Activated T-cell treated with anti-CD3 and anti-CD28 coated beads for 4 hours (primary cell): ENCODE measurements at places on chromosomes 11 and 22.

- no peak for DNase-seq
These were observed 2.6 kb downstream of the PHLDA2 start for GRCh38 chr11:2926611-2927051.

- peak; percentile 14 for DNase-seq
These were observed at the start of gene CFAP300 for GRCh38 chr11:102047305-102047924. Gene CFAP300, plus strand, starts transcription at chr11:102047437. Its CDS starts 34 bp downstream, at chr11:102047471.

- no peak for DNase-seq
These were observed 73.4 kb downstream of the WNT7B start for GRCh38 chr22:45903355-45904135.

GRCh38 chr11:43789700-43790443 lies 90.8 kb upstream of the ALKBH3 start:
- no peak for DNase-seq

DNA sequence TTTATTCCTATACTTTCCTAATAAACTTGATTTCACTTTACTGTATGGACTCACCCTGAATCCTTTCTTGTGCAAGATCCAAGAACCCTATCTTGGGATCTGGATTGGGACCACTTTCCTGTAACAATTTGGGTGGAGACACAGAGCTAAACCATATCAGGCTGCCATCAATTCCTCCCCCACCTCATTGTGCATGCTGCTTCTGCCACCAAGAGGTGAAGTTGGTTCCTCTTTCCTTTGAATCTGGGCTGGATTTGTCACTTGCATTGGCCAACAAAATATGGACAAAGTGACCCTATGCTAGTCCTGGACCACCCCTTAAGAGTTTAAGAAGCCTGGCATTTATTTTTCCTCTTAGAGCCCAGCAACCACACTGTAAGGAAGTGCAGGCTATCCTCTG lies 39.4 kb upstream of the CEP295 start:
- DNase-seq = no peak

GRCh38 chr11:32448232-32448631 lies 12.9 kb upstream of the WT1 start:
- no peak for DNase-seq

- no peak for DNase-seq
These were observed 27.2 kb downstream of the RTN4R start for GRCh38 chr22:20240900-20241299.

DNA sequence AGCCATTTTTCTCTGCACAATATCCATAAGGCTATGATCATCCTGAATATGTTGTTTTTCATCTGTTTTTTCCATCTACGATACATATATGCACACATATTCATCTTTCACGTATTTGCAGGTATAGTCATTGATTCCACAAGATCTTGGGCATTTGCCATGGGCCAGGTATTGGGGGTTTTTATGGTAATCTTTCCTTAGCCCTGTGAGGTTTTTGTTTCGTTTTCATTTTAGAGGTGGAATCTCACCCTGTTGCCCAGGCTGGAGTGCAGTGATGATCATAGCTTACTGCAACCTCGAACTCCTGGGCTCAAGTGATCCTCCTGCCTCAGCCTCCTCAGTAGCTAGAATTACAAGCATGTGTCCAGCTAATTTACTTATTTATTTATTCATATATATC lies 20.0 kb downstream of the CD6 start:
- no peak for DNase-seq

- DNase-seq = no peak
These were observed 39.9 kb downstream of the CWC15 start for GRCh38 chr11:94933223-94934130.

DNA sequence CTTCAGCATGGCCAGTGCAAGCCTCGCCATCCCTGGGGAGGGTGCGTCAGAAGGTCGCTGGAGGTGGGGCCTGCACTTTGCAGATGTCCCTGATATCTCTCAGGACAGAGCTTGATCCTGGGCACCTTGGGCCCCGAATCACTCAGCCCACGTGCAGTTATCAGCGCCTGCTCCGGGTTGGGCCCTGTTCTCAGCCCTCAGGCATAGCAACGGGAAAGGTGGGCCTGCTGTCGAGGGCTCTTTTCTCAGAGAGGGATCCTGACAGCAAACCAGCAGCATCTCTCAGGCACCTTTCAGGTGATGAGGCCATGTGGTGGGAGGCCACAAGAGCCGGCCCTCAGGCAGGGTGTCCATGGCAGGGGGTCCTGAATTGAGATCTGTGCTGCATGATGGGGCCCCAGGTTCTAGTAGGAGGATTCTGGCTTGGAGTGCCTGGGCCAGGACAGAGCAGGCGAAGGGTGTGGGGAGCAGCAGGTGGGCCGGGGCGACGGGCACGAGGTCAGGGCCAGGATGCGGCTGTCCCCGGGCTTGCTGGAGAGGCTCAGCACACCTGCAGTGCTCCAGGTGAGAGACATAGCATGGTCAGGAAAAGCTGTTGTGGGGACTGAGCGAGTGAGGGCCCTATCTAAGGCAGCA lies 280.5 kb downstream of the TBC1D22A start:
- no peak for DNase-seq

DNA sequence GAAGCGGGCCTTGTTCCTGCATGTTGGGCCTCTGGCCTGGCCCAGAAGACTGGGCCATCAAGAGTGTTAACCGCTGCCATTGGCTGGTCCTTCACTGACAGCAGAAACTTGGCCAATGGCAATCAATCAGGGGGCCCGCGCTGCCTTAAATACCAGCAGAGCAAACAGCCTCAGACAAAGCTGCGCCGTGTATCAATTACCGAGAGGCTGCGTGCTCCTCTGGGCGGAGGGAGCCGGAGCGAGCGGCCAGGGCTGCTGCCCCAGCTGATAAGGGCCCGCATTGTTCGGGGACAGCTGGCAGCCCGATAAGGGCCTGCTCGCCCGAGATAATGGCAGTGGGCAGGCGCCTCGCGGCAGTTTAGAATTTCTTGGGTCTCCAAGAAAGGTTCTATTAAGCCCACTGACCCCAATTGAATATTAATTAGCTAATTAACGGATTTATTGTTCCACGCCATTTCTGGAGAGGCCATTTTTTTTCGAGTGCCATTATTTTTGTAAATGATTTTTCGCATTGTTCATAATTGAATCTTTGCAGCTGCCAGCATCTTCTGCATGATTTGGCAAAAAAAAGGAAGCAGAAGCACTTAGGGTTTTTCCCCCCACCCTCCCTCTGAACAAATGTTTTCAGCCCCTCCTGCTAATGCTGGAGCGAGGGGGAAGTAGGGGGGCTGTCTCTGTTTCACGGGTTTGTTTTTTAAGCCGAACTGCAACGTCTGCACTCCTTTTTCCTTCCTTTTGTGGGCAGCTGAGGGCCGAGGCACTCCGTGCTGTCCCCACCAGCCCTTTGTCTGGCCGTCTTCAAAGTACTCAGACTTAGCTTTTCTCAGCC lies 37.6 kb upstream of the RIC3 start:
- no peak for DNase-seq

GRCh38 chr22:29744902-29745301 lies 21.9 kb downstream of the ZMAT5 start:
- no peak for DNase-seq

GRCh38 chr11:115965767-115966504 lies 461.7 kb upstream of the CADM1 start:
- DNase-seq = no peak

DNA sequence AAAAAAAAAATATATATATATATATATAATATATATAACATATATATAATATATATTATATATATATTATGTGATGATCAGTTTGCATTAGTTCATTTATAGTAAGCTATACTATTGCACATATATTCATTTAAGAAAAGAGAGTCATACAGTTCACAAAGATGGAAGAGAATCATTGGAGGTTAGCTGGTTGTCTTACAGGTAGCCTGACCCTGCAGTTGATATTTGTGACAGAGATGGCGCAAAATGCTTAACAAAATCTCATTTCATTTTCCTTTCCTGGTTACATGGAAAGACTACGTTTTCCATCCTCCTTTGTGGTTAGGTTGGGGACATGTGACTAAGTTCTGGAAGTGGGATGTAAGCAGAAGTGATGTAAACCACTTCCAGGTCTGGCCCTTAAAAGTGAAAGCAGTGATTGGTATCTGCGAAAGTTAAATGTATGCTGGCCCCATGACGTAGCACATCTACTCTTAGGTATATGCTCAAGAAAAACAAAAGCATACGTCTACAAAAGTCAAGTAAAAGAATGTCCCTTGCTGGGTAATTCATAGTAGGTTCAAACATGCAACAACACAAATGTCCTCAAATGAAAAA lies 7.2 kb upstream of the TMEM135 start:
- DNase-seq = no peak

GRCh38 chr11:1880746-1881441 lies 10.8 kb downstream of the PRR33 start:
- no peak for DNase-seq

GRCh38 chr22:26174280-26174679 lies 5.0 kb downstream of the SEZ6L start:
- no peak for DNase-seq

- DNase-seq = no peak
These were observed 152.0 kb downstream of the WNT11 start for GRCh38 chr11:76054330-76054729.

- no peak for DNase-seq
These were observed 30.0 kb downstream of the MAPK1 start for GRCh38 chr22:21837248-21837979.

DNA sequence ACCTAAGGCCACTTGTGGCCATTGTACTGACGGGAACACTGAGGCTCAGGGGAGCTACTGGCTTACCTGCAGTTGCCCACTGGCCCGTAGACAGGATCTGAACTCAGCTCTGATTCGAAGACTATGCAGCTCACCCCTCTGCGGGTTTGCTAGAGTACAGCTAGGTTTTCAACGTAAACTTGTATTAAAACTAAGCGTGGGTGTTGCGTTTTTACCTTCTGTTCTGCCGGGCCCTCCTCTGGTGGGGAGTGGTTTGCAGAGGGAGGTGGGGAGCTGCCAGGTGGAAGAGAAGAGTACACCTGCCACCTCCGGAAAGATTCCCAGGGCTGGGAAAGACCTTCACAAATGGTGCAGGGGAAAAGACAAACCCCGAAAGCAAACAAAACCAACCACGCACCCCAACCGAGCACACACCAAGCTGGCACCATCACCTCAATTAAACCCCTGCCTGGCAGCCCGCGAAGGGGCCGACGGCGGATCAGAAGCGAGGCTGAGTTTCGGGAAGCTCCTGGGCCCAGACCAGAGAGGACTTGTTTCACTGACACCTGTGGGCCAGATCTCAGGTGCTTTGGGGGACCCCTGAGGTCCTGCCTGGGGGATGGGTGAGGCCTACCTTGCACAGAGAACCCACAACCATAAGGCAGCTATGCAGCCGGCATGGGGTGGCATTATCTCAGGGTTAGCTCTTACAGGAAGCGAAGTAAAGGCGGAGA lies 37.7 kb downstream of the SHISAL1 start:
- no peak for DNase-seq

DNA sequence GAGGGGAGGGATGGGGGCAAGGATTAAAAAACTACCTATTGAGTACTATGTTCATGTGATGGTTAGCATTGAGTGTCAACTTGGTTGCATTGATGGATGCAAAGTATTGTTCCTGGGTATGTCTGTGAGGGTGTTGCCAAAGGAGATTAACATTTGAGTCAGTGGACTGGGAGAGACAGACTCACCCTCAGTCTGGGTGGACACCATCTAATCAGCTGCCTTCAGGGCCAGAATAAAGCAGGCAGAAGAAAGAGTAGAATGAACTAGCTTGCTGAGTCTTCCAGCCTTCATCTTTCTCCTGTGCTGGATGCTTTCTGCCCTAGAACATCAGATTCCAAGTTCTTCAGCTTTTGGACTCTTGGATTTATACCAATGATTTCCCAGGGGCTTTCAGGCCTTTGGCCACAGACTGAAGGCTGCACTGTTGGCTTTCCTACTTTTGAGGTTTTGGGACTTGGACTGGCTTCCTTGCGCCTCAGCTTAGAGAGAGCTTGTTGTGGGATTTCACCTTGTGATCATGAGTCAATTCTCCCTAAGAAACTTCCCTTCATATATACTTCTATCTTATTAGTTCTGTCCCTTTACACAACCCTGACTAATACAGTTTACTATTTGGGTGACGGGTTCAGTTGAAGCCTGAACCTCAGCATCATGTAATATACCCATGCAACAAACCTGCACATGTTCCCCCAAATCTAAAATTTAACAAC lies 70.2 kb downstream of the MTNR1B start:
- no peak for DNase-seq
